ENCODE measurements at places on chromosomes 6 and 20. TPM values are rescaled to one million over a fixed set of nuclear protein-coding genes. Genes with fewer than 3 reads are reported as not detected.

RHAG gene
- total RNA-seq = not detected

COL9A1 gene
- not detected for total RNA-seq

ZNF165 gene
- total RNA-seq = 0.28 TPM

BEND6 gene
- 10.6 TPM for total RNA-seq

HSPA1A gene
- 94.6 TPM for total RNA-seq

SIRPB2 gene
- not detected for total RNA-seq

DNA sequence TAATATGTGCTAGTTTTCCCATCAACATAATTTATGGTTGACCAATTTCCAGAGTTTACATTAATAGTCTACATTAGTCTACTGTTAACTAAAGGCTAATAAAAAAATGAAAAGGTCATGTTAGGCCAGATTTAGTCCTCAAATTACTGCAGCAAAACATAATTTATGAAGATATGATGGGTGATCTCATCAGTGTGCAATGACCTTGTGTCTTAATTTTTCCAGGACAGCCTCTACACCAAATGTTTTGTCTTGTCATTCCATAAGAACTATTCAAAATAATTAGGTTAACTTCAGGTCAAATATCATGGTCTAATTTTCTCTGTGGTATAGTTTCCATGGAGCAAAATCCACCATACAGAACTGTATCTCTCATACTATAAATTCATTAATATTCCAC, 234.2 kb downstream of the COL12A1 start:
- peak; percentile 4 for DNase-seq

GRCh38 chr20:31476294-31476585, 1.2 kb downstream of the REM1 start:
- no peak for DNase-seq

DNA sequence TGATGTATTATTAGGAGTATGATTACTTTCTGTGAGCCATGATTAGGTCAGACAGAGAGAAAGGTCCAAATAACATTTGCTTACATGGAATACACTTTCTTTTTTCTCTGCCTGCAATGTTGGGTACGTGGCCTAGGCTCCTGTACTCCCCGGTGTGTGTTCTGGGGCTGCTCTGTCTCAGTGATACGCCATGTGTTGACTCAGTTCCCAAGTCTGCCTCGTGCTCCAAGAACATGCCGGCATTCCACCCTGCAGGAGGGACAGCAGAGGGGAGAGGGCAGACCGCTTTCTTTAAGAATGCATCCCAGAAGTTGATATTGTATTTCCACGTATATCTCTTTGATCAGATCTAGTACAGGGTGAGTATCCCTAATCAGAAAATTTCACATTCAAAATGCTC, 33.3 kb upstream of the THBS2 start:
- no peak for DNase-seq

GRCh38 chr6:111767752-111768430, 105.4 kb downstream of the FYN start:
- DNase-seq = no peak

DNA sequence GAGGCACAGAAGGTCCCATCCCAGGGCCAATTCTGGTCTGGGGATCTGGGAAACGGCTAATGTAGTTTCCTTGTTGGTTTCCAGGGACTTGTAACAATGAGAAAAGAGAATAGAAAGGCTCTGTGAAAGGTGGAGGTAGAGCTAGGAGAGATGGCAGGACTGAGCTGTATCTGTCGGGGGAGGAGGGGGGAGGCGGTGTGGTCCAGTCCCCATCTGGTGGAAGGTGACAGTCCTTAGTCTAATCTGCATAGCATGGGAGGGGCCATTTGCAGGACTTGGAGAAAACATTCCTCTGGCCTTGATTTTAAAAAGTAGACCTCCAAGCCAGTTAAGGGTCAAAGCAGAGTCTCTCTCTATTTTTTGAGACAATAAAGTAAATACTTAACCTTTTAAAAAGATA, 137.1 kb downstream of the DNAH8 start:
- DNase-seq = no peak

DNA sequence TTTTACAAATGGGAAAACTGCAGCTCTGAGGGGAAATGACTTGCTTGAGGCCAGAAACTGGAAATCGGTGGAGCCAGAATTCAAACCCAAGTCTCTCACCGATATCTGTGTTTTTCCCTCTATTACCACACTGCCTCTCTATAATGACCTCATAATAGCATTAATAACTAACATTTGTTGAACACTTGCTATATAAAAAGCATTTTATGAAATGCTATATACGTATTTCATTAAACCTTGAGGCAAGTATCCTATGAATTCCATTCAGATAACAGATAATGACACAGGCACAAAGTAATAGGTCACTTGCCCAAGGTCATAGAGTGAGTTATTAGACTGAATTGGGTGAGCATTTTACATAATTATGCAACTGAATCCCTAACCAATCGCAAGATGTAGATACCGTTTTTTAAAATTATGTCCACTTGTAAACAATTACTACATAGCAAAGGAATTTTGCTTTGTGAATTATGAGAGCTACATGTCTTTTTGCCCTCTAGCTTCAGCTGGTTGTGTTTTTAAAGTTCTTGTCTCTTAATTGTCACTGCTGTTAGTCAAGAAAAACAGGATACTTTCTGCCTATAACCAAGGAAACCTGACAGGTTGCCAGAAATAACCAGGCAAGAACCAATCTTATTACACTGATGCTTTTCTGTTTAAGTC, 4.7 kb downstream of the DSN1 start:
- peak; percentile 51 for DNase-seq

- DNase-seq = peak; percentile 56
Measured at GRCh38 chr6:55617272-55617671, 38.3 kb upstream of the HMGCLL1 start.

- no peak for DNase-seq
Measured at GRCh38 chr6:1170794-1171193, 141.1 kb upstream of the FOXQ1 start.
